NCI-H2227 treated with DMSO at 0.1 percent for 48 hours (cell line): ENCODE measurements at places on chromosomes 13 and 19.

DNA sequence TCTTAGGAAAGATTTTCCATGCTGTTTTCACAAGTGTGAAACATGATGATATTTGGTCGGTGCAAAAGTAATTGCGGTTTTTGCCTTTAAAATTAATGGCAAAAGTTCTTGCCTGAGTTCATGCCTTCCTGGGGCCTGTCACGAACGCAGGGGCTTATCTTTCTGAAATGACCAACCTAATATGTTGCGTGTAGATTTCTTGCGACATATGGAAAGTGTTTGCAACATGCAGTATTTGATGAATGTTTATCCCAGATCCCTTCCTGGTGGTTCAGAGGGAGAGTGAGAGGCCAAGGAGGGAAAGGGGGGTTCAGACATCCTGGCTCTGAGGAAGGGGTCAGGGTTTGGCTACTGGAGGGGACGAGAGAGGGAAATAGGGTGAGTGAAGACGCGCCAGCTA lies 72.0 kb downstream of the TEX29 start:
- no peak for DNase-seq

DNA sequence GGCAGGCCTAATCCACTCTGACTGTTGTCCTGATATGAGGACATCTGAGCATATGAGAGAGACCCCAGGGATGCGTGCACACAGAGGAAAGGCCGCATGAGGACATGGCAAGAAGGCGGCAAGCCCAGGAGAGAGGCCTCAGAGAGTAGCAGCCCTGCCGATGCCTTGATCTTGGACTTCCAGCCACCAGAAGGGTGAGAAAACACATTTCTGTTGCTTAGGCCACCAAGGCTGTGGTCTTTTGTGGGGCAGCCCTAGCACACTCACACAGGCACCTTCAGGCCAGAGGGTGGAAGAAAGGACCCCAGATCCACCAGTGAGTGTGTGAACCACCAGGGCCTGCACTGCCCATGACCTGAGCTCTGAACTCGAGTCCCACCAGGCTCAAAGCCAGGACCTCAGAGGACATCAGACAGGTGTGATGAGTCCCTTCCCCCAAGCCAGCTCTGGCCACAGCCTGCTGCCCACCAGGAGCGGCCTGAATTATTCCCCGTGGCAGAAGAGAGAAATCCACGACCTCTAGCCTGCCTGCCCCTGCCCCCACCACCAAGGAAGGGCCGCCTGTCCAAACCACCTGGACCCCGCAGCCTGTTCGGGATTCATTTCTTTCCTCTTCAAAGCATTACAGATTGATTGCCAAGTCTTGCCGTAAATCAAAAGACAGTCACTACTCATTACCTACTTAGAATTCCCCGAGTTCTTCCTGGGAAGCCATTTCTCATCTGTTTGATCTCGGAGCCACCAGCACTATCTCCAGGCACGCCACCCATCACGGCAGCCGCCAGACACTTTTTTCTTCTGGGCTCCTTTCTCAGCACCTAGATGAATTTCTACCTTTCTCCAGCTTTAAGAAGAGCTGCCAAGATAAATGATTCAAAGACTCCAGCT lies 72.2 kb downstream of the CEBPG start:
- no peak for DNase-seq

DNA sequence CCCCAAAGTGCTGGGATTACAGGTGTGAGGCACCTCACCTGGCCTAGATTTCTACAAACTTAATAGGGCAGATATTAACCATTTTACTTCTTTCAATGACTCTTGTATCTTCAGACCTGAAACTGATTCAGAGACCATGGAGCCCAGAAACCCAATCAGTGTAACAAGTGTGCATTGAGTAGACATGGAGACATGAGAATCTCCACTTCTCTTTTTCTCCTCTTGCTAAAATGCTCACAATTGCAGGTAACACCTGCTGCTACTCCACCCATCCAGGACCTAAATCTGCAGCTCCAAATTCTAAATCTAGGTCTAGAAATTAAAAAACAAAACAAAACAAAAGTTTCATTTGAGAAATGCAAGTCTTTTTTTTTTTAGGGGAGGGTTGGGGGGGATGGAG lies 42.2 kb upstream of the ZNF681 start:
- no peak for DNase-seq

GRCh38 chr19:5680084-5680436 lies 256 bp downstream of the MICOS13 start:
- no peak for DNase-seq

DNA sequence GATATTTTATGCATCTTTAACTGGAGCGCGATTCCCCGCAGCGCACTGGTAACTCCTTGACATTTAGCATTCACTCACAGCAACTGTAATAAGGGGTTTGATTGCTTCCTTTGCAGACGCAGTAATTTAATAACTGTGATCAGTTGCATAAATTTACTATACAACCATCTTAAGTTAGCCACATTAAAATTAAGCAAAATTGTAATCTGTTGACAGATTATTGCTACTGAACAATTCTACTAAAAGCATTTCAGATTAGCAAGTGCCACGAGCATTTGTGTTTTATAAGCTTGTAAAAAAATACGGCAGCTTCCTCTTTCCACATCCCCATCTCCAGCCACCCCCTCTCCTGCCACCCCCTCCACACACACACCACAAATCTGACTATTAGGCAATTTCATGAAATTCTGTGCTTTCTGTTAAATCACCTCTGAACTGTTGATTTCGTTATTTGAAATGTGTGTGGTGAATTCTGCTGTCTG lies 44.4 kb downstream of the TSHZ3 start:
- DNase-seq = no peak

DNA sequence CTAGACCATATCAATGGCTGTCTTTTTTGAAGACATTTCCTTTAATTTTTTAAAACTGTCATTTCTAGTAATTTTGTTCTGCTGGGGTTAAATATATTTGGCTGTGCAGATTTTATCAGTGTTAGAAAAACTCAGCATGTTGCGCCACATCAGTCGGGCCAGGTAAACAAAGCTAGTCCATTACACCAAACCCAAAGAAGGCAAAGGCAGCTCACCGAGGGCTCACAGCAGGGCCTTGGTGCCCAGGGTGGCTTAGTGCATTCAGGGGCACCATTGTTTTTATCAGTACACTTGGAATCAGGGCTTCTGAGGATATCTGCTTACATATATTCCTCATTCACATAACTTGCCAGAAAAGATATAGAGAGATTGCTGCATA lies 22.2 kb downstream of the SPATA13 start:
- no peak for DNase-seq

GRCh38 chr13:41246969-41247680 lies 16.3 kb downstream of the MTRF1 start:
- DNase-seq = no peak

- no peak for DNase-seq
These were observed 29.2 kb downstream of the ZNF146 start for GRCh38 chr19:36244066-36244465.

GRCh38 chr19:54473071-54473891 lies at the start of gene CDC42EP5:
CDC42EP5 (minus strand) TSS chr19:54473296; CDS start chr19:54465547, 7,749 bp downstream.
- DNase-seq = no peak

DNA sequence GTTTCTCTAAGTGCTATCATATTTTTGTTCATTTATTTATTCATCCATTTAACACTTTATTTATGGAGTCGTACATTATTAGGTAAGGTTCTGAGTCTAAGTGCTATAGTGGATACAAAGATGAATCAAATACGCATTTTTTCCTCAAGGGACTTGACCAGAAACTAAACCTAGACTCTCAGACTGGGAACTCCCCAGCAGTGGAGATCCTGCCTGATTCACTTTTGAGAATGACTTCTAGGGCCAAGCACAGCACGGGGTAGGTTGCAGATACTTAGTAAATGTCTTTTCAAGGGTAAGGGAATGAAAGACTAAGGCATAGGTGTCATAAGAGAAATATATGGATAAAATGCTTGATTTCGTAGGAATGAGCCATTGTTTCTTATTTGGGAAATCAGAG lies 7.2 kb downstream of the DNAJC15 start:
- no peak for DNase-seq

DNA sequence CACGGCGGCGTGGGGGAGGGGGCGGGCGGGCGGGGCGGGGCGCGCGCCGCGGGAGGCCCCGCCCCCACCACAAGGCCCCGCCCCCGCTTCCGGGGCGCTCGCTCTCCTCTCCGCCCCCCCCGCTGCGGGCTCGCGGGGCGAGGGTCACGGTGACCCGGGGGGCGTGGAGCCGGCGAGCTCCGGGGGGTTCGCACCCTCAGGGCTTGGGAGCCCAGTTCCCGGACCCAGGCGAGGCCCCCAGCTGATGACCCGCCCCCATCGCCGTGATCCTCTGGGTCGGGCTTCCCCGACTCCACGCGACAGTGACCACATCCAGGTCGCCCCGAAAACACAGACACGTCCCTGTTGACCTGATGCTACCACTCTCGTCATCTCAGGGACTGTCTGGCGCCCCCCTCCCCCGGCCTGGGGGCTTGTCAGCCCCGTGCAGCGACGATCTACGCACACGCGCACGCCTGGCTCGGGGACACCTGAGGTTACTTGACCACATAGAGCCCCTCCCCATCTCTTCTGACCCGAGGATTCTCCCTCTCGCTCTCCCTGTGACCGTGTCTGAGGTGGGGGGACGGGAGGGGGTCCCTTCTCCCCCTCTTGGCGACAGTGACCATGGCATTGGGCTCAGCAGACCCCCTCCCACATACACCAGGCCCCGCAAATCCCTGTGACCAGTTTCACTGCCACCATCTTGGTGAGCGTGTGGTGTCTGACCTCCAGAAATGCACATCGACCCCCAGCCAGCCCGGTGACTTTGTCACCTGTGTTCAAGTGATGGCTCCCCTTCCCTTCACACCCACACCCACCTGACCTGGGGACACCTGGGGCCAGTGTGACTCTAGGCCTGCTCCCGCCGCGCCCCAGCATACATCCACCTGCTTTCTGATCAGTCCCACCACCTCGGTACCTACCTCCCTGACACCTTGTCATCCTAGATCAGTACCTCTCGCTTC lies 670 bp downstream of the MAP2K7 start:
- no peak for DNase-seq

DNA sequence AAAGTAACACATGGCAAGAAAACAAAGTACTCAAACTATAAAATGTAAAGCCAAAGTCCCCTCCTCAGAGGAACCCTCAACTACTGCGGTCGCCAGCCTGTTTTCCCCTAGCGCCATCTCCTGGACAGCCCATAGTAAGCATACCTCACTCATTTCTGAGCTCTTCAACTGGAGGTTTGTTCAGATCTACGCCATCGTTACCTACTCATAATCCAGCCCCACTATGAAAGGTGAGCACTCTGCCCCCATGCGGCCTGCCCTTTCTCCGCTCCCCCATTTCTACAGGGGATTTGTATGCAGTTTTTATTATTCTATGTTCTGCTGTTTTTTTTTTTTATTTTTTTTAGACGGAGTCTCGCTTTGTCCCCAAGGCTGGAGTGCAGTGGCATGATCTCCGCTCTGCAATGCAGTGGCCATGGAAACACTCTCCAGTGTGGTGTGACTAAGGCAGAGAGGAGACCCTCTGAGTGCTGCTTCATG lies 26.2 kb downstream of the OPA3 start:
- DNase-seq = peak; percentile 18
